ENCODE measurements at places on chromosomes 5 and 9. TPM values are rescaled to one million over a fixed set of nuclear protein-coding genes. Genes with fewer than 3 reads are reported as not detected.

DNA sequence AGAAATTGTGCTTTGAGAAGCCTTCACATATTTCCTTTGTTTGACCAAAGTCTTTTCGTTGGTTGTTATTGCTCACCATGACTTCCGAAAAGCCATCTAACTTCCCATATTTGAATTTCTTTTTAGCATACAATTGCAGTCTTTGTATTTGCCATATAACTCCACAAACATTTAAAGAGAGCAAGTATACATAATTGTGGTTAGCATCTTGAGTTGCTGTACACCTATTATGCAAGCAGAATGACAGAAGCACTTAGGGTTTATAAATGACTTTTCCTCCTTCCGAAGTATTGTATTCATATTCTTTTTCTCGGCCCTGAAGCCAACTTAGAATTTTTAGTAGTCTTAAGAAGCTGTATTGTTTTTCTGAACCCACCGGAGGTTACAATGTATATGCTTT lies 250.4 kb downstream of the RFK start:
- no peak for DNase-seq

DNA sequence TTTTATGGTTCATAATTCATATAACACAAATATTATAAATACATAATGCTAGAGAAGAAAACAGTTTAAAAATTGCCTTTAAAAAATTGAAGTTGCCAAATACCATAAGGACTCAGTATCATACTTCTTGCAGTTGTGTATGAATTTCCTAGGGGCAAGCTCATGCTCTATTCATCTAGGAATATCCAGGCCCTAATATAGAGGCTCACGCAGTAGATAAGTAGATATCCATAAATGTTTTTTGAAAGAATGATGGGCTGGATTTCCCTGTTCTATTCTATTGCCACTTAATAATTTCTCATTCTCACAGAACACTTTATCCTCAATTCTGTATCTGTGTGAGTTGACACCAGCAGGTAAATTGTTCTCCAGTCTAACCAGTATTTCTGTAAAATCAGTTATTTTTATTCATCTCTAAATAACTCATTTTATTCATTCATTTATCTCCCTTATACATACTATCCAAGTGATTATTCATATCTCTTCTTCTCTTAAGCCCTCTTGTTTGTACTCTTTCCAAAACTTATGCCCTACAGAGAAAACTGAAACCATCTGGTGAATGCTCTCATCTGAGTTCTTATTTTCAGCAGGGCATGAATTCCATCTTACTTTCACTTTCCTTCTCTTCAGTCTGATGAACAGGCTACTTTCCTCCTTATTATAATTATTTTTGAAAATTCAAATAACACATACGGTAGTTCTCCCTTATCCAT lies 97.1 kb downstream of the SLC44A1 start:
- DNase-seq = peak; percentile 28

- no peak for DNase-seq
Measured at GRCh38 chr9:21968331-21969010, 25.7 kb downstream of the CDKN2A start.

Gene LTC4S
- total RNA-seq = not detected

DNA sequence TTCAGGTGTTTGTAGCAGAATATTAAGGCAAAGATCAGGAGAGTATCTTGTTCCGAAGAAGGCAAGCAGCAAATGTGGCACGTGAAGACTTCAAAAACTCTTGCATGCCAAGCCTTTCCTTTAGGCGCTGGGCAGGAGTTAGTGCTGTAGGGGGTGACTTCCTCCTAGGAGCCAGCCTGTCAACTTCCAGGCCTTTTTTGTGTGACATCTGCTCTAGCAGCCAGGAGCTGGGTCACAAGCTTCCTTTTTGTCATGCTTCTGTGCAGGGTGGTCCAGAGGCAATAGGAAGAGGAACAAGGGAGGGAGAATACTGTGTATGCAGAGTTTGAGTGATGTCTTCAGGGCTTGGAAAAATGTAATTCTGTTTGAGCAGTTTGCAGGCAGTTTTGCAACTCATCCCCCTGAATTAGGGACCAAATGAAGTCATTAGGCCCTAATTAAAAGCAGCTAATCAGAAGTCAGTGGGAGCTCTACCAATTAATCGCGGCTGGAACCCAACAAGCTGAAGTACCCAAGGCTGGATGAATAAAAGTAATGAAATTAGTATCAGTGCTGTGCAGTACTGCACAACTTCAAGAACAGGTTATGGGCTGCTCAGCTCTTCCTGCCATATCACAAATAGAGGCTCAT lies 53.5 kb downstream of the TLR4 start:
- no peak for DNase-seq

Gene TRPM3
- total RNA-seq = under 0.01 TPM

Gene IFNA7
- not detected for total RNA-seq

Gene SHB
- total RNA-seq = 27.4 TPM
